ENCODE measurements at places on chromosomes 7 and 10.

GRCh38 chr10:110946496-110946895 lies 27.1 kb downstream of the SHOC2 start:
- DNase-seq: no peak

- DNase-seq: no peak
Measured at GRCh38 chr7:54483523-54483922, 58.7 kb upstream of the VSTM2A start.

DNA sequence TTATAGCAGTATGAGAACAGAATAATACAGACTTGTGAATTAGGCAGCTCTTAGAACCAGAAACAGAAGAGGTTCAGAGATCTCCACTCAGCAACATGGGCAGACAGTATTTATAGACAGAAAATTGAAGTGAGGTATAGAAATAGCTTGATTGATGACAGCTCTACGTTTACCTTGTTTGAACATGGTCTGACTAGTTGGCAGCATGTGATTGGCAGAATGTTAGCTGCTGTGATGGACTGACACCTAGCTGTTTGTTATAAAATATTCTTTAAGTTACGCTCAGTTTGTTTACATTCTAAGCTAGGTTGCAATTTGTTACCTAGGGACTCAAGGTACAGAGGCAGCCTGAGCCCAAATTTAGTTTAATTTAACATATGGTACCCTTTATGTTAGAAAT lies 73.7 kb upstream of the TMEM229A start:
- peak; percentile 10 for DNase-seq

DNA sequence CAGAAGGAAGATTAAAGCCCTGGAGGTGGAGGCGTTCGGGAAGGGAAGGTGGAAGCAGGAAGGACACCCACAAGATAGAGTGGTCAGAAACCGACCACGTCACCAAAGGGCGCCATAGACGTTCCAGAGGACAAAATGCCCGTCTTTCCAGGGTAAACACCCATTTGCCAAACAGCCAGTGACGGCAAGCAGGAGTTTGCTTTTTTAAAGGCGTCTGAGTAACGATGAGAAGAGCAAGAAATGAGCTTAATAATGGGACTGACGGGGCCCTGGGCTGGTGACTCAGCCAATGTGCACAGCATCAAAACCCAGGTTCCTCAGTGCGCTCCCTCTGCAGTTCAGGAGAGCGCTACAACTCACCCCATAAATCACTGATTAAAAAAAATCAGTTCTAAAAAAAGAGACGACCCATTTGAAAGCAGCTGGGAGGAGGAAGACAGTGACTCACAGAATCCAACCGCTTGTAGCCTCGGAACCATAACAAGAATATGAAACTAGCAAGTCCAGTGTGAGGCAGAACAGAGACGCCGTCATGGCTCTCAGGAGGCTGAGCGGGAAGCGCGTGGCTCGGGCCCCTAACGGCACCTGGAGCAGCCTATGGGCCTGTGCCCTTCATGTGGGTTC lies 5.9 kb downstream of the DIP2C start:
- DNase-seq: no peak

DNA sequence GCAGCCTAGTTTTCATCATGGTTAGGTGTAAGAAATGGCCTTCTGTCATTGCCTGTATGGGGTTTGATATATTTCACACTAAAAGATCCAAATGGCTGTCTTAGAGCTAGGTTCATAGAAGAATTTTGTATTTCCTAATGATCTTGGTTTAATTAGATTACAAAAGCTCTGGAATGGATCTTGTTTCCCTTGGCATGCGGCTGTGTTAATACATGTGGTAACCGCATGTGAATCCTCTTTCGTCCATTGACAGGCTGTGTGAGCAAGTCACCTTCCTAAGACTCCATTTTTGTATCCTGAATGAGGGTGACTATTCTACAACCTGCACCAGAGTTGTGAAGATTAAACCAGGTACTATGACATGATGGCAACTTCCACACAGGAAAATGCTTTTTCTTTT lies 12.4 kb upstream of the FZD1 start:
- DNase-seq: no peak

GRCh38 chr7:55571511-55572377 lies 558 bp downstream of the VOPP1 start:
- no peak for DNase-seq

DNA sequence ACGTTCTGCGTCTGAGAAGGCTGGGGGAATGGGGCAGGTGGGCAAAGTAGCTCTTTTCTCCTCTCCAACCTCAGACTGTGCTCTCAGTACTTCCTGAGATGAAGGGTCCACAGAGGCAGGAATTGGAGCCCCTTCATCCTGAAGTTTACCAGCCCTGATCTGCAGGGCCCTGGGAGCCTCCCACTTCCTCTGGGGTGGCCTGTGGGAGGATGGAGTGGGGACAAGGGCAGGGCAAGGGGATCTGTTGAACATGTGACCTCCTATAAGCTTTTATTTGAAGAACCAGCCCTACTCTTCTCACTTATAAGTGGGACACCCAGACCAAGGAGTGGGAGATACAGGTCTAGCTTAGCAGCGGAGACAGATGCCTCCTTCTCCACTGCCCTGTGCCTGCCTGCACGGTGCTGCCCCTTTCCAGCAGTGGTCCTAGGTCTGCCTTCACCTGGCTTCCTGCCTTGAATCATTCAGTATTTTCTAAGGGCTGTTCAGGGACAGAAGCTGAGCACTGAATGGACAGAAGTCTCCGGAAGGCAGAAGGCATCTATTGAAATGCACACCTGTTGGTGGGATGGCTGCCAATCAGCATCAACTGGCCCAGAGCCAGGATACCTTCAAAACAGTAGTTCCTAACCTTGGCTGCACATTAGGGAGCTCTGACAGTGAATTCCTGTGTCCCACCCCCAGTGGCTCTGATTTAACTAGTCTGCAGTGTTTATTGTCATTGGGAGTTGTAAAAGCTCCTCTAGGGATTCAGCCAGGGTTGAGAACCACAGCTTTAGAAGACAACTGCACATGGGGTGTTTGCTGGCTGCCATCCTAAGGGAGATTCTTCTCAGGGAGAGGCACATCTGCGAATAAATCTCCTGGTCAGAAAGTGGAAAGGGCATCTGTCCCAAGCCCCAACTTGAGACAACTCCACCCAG lies 2.7 kb upstream of the ARHGAP22 start:
- DNase-seq: no peak

DNA sequence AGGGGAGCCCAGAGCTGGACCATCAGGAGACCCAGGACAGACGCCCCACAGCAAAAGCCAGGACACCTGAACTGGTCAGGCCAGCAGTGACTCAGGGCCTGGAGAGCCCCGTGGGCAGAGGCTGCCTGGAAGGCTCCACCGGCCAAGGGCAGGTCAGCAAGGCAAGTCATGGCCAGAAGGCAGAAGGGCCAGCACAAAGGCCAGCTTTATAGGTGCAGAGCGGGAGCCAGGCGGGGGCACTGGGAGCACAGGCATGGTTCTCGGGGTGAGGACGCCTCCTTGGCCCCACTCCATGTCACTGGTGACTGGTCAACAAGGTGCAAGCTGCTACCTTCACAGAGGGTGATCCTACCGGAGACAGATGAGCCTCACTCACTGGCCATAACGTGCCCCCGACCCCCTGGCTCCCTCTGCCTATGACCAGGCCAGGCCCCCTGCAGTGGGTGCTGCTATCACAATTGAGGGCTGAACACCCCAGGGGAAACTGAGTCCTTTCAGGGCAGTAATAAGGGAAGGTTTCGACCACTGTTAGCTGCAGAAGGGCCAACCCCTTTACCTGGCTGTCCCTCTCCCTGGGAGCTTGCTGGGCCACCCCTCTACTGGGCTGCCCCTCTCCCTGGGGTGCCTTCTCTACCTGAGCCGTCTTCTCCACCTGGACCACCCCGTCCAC lies 317.4 kb downstream of the PTPRN2 start:
- no peak for DNase-seq

GRCh38 chr10:44723082-44723481 lies 188.1 kb upstream of the TMEM72 start:
- no peak for DNase-seq

DNA sequence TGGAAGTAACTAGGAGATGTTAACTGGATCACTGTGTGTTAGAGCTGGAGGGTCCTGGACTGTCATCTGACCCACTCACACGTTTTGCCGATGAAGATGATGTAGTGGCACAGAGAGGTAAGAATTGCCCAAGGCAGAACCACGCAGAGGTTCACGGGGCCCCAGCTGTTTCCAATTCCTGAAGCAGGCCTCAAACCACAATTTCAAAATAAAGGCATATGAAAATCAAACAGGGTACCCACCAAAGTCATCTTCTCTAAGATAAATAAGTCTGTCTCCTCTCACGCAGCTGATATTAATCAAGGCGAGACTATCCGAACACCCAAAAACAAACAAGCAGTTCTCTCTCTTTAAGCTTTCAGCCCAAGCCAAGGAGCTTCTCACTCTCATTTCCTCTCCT lies 113.3 kb upstream of the JCAD start:
- DNase-seq: no peak

All from NCI-H1417 treated with DMSO at 0.1 percent for 48 hours (cell line).